ENCODE measurements at places on chromosomes 7 and 10.

DNA sequence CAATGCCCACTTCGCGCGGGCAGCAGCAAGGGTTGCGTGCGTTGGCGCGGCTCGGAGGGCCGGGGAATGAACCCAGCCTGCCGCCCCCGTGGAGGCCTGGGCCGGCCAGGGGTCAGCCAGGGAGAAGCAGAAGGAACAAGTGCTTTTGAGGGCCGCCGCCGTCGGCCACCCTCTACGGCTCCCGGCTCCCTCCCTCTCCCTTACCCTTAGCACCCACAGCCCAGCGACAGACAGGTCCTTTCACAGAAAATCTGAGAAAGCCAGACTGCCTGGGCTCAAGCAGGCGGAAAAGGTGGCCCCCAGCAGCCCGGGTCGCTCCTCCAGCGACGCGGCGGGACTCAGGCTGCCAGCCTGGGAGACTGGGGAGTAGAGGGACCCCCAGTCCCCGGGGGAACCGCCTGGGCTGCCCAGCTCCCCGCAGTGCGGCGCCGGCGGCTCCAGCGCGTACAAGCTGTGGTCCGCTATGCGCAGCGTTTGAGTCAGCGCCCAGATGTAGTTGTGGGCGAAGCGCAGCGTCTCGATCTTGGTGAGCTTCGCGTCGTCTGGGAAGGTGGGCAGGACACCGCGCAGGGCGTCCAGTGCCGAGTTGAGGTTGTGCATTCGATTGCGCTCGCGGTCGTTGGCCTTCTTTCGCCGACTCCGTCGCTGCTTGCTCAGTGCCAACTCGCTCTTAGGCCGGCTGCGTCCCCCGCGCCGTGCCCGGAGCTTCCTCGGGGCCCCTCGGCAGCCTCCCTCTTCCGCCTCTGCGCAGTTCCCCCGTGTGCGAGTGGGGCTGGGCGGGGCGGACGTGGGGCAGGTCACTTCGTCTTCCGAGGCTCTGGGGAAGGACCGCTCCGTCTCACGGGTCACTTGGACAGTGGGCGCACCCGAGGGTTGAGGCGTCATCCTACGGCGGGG is 815 bp downstream of the NEUROG3 start:
- no peak for DNase-seq

DNA sequence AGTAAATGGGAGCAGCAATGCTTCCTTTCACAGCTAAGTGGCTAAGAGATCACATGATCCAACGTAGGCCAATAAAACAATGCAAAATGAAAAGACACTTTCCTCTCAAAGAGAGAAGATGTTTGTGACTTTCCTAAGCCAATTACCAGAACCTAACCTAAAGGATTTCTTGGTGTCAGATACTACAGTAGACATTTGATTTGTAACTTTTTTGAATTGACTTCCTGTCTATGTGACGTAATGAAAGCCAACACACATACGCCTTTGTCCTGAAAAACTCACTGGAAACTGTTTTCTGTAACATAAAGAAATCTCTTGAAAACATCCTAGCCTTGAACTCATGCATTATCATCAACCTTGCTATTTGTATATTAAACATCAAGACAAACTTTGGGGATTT is 417.1 kb downstream of the GPAM start:
- DNase-seq = no peak

- no peak for DNase-seq
These were observed 362.4 kb downstream of the ADRA2A start for GRCh38 chr10:111439034-111439842.

GRCh38 chr10:128028508-128029289 is 97.5 kb downstream of the MKI67 start:
- DNase-seq = no peak

DNA sequence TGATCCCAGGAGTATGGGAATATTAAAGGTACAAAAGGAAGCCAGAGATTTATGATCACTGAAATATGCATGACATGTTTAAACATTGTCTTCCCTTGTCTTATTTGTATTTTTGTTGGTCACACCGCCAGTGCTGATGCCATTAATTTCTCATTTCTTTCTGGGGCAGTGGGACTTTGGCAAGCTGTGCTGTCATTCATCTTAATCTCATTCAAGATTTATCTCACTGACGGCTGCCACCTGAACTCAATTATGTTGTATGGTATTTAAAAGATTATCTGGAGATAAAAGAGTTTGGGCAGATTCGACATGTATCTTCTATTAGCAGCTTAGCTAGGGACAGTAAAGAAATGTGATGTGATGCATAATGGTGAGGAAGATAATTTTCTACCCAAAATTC is 284.9 kb upstream of the PLXDC2 start:
- DNase-seq = no peak

- DNase-seq = no peak
These were observed 8.2 kb upstream of the NDUFB2 start for GRCh38 chr7:140688341-140688740.

DNA sequence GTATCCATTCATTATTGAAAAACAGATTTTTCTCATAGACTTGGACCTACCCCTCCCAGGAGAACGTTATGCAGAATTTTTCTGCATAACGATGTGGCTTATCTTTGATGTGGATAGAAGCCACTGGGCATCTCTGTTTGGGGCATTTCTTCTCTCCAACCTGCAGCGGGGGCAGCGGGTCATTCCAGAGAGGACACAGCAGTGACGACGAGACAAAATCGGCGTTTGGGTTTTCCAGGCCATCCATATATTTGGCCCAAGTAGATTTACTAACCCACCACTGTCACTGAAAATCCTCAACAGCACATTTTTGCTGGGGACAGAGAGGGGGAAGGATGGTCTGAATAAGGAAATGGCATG is 299.3 kb upstream of the PITRM1 start:
- DNase-seq = no peak

- no peak for DNase-seq
These were observed 23.6 kb downstream of the ZNF783 start for GRCh38 chr7:149285603-149286002.

DNA sequence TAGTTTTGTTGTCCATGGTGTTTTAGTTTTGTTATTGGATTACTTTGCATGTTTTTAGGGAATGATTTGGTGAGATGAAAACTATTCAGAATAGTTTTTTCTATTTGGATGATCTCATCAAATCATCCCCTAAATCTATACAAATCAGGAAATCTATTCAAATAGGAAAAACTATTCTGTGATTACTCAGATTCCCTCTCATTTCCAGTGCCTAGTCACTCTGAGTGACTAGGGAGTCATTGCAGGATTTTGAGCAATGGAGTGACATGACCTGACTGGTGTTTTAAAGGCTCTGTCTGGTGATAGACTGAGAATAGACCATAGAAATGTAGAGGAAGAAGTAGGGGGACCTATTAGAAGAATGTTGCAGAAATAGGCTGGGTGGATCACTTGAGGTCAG is 72.4 kb downstream of the TPST1 start:
- no peak for DNase-seq

Measured in effector CD8-positive, alpha-beta T cell (primary cell).